ENCODE measurements at places on chromosomes 16 and 17.

DNA sequence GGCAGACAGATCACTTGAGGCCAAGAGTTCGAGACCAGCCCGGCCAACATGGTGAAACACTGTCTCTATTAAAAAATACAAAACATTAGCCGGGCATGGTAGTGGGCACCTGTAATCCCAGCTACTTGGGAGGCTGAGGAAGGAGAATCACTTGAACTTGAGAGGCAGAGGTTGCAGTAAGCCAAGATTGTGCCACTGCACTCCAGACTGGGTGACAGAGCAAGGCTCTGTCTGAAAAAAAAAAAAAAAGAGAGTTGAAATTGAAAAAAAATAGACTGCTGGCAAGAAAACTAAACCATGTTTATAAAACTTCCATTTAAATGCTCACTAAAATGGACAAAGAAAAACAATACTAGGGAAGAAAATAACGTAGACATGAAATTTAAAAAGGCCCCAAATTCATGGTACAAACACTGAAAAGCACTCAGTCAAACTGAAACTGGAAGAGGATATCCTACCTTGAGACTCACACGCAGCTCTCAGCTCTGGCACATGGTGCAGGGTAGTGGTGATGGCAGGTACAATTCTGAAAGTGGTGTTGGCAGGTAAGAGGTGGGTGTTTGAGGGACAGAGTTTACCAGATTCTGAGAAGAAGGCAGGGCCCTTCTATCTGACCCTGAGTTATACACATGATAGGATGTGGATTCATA lies 19.3 kb downstream of the CNTROB start:
- peak; percentile 79 for DNase-seq

DNA sequence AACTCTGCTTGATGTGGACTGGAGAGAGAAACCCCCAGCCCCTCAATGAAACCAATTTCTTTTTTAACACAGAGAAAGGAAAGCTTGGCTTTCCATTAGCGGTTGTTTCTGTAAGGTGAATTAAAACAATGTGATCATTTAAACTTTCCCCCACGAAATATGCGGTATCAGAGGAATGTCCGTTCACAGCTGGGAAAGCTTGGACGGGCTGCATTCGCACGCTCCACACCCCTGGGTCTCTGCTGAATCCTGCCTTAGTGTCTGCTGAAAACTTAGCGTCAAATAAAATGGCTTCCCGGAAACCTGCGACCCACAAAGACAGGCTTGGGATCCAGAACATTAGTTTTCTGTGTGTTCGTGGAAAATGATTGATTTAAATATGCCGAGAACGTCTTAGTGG lies 71.7 kb downstream of the C16orf95 start:
- DNase-seq = no peak

GRCh38 chr16:24352746-24353145 lies 96.6 kb downstream of the CACNG3 start:
- DNase-seq = no peak

- DNase-seq = no peak
Measured at GRCh38 chr16:55392701-55393100, 68.7 kb downstream of the IRX6 start.

DNA sequence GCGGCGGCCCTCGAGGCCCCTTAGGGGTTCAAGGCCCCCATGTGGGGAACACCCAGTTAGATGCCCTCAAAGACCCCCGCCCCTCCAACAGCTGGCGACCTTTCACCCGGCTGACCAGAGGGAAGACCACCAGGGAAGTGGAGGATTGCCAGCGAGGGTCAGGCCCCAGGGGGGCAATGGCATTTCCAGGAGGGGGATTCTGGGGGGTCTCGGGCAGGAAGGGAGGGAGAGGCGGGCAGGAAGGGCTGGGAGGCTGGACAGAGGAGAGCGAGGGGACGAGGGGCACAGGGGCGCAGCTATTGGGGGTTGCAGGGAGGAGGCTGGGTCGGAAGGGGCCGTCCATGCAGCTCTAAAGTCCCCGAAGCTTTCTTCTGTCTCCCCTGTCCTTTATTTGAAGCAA lies 139.5 kb downstream of the C16orf95 start:
- no peak for DNase-seq

DNA sequence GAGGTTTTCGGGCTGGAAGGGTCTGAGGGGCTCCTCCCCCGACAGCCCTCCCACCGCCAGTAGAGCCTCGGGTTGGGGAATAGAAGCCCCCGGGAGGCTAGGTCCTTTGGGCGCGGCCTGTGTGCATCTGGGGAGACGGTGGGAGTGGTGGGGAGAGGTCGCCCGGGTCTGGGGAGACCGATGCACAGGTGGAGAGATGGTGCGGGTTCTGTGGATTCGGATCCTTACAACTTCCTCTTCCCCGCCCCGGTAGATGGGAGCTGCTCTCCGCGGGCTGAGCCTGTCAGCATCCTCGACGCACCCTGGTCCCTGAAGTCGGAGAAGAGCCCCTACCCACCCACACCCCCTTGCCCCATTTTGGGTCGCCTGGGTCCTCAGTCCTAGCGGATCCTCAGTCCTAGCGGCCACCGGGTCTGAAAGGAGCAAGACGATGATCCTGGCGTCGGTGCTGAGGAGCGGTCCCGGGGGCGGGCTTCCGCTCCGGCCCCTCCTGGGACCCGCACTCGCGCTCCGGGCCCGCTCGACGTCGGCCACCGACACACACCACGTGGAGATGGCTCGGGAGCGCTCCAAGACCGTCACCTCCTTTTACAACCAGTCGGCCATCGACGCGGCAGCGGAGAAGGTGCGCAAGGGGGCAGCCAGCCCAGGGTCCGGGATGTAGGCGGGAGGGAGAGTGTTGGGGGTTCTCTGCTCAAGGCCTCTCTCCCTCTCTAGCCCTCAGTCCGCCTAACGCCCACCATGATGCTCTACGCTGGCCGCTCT lies 790 bp downstream of the BCKDK start:
- DNase-seq = no peak

DNA sequence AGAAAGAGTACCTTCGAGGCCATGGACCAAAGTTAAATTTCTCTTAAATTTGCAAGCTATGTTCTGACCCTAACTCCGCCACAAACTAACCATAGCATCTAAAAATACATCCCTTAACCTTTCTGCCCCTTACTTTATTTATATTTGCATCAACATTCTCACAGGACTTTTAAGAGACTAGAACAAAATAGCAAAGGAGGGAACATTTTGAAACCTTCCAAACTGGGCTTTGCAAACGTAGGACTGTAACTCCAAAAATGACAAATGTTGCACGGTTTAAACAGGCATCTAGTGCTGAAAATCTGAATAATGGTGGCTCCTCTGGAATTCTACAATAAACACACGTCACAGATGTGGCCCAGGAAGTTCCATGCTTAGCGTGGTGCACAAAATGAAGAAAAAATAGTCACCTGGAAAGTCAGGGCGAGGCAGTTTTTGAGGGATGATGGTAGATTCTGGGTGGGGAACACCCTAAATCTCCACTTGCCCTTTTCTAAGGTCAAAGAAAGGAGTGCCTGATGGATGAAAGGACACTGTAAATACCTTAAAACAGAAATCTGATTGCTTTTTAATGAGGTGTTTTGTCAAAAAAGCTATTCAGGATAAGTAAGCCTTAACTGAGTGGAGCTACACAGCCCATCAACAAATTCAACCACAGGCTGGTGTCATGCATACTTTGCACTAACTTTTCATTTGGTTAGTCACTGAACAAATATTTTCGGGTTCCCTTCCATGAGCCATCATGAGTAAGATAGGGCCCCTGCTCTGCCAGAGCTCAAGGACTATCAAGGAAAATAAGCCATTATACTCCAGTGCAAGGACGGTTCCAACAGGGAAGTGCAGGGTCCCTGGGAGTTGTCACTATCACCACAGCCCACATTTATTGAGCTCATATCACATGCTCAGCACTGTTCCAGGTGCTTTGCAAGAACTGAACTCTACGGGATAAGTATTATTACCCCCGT lies 21.2 kb downstream of the ARHGAP17 start:
- DNase-seq = no peak

DNA sequence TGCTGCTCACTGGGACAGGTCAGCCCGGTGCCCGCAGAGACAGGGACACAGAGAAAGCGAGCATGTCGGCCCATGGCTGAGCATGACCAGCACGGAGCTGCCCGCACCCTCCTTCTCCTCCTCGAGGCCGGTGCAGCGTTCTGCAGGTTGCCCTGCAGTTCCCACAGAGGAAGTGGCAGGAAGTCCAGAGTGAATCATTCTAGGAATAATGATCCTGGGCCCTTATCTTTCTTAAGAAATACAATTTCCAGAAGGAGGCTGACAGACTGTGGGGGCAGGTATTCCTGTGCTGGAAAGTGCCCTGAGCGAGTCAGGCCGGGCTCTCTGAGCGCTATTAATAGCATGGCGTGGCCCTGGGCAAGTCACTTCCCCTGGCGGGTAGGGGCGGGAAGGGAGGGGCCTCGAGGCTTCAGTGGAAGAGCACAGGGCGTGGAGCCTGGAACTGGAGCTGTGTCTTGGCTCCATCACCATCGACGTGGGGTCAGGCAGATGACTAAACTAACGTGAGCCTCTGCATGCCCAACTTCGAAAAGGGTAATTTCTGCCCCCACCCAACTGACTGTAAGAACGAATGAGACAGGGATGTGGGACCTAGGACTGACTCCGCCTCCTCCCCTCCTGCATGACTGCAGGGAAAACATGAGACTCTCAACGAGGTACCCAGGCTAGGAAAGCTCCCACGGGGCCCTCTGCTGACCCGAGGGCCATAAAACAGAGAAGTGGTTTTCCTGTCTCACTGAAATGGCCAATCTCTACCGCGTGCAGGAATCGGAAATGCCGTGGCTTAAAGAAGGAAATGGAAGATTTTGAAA lies 9.8 kb downstream of the TMEM204 start:
- DNase-seq = peak; percentile 30

- no peak for DNase-seq
Measured at GRCh38 chr16:19912455-19913339, 28.0 kb upstream of the GPRC5B start.

- no peak for DNase-seq
Measured at GRCh38 chr17:50188921-50189549, 12.4 kb downstream of the COL1A1 start.
